Anterior cingulate cortex (tissue), 58 donors: ENCODE measurements at places on chromosomes 3 and 15.
A peak's percentile ranks its signal among the peaks of the same experiment; 100 is the strongest.

GRCh38 chr3:67866571-67866970 lies 212.2 kb upstream of the SUCLG2 start:
- DNase-seq: no peak

GRCh38 chr15:31262901-31263671 lies 63.5 kb upstream of the KLF13 start:
- no peak for DNase-seq

DNA sequence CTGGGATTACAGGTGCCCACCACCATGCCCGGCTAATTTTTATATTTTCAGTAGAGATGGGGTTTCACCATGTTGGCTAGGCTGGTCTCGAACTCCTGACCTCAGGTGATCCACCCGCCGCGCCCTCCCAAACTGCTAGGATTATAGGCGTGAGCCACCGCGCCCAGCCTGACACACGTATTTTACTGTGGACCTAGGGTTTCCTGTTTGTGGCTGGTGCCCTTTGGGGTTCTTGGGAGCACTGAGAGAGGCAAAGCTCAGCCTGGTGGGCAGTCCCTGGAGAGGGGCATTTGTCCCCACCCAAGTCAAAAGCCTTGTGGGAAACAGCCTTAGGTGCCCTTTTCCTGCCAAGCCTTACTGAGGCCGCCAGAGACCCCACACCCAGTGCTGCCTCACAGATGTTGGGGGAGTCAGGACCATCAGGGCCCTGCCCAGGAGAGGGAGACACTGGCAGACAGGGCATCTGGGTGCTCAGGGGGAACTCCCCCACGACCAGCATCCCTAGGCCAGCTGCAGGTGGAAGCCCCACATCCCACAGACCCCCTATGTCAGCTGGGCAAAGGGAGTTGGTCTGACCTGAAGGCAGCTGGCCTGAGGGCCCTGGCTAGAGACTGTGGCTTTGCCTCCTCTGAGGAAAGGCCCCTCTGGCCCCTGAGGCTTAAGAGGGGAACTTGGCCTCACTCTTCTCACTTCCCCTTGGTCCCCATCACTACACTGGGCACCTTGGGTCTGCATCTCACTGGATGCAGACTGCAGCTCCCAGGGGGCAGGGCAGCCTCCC lies 35.1 kb downstream of the DNAH1 start:
- no peak for DNase-seq

GRCh38 chr3:10333349-10333650 lies 12.4 kb upstream of the SEC13 start:
- DNase-seq: no peak

DNA sequence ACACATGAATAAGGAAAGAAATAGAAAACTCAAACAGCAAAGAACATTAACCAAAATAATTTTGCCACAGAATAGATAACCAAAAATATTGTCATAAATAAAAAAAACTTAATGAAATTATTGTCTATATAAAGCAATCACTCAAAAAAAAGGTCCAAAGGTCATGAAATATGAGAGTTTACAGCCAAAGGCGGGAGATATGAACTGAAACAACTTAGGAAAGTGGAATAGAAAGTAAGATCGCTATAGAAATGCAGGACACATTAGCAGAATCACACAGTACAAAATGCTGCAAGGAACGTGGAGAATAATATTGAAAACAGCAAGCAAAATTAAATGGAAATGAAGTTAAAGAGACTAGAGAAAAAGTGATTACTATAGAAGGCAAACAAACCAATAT lies 375.0 kb upstream of the ARHGEF26 start:
- DNase-seq: no peak

GRCh38 chr3:120102674-120103073 lies 8.4 kb upstream of the GSK3B start:
- DNase-seq: peak; percentile 14

GRCh38 chr3:49805897-49806701 lies 3.0 kb downstream of the INKA1 start:
- no peak for DNase-seq

GRCh38 chr3:121834157-121834670 lies 646 bp downstream of the IQCB1 start:
- DNase-seq: no peak

GRCh38 chr3:141723255-141723654 lies 14.8 kb upstream of the RNF7 start:
- DNase-seq: no peak

DNA sequence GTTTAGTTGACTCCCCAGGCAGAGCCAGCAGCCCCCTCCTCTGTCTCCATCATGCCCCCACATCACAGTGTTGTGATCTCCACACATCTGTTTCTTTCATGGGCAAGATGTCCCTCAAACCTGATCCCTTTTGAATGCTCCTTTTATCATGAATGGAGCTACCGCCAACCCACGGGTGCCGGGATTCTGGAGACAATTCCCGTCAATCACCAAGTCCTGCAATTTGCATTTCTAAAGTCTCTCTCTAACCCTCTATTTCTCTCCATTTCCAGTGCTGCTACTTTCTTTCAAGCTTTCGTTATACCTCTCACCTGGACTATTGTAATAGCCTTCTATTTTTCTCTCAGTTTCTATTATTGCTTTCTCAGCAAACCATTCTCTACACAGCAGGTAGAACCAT lies 89.7 kb upstream of the CCNL1 start:
- no peak for DNase-seq

- DNase-seq: peak; percentile 39
Measured at GRCh38 chr3:101574388-101575112, 570 bp downstream of the PCNP start.

DNA sequence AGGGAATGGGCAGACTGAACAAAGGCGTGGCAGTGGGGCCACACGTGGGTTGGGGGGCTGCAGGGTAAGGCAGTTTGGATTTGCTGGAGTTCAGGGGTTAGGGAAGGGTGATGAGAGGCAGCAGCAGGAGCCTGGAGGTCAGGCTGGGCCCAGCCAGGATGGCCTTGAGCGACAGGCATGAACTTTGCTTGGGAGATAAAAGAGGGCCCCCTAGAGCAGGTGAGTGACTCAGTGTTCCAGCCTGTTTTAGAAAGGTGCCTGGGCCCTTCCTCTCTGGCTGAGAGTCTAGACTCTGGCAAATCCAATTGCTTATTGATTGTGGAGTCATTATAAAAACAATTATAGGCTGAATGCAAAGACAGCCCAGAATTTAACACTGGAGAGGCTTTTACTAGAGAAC lies 75.1 kb downstream of the RAB11A start:
- no peak for DNase-seq

- DNase-seq: no peak
Measured at GRCh38 chr3:182969277-182969676, 11.1 kb downstream of the DCUN1D1 start.

GRCh38 chr3:10945683-10946287 lies 46.8 kb upstream of the SLC6A1 start:
- DNase-seq: peak; percentile 47

GRCh38 chr3:39869890-39870289 lies 60.5 kb downstream of the MYRIP start:
- no peak for DNase-seq

- no peak for DNase-seq
Measured at GRCh38 chr3:77682162-77682561, 642.3 kb downstream of the ROBO2 start.

GRCh38 chr15:89501646-89502045 lies 5.3 kb upstream of the RHCG start:
- no peak for DNase-seq

DNA sequence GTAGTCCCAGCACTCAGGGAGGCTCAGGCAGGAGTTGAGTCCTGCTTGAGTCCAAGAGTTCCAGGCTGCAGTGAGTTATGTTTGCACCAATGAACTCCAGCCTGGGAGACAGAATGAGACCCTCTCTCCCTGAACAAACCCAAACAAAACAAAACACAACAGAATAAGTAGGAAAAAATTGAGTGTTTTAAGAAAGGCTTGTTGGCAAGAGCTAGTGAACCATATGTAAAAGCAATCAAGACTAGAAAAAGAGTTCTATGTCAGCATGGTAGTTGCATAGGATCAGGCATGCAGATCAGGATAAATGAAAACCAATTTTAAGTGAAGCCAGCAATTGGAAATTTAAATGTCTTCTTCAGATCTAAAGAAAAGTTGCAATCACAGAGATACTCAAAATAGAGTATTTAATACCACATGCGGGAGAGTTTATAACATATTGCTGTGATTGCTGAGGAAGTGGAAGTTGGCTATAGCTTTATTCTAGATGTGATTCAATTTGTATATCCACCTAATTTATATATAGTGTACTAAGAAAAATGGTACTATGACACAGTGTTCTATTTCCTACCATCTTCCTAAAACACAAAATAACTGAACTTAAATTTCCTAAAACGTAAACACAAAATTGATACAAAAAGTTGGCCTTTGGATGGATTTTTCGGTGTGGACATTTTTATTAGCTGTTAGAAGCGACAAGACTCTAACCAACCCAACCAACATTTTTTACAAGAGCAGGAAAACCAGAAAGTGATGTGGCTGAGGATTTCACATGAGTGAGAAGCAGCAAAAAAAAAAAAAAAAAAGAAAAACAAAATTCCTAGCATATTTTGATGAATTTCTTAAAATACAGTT lies 101.9 kb upstream of the ROBO1 start:
- DNase-seq: no peak
